ENCODE measurements at places on chromosomes 4 and X.

- DNase-seq, result no peak
These were observed 45.0 kb upstream of the UPRT start for GRCh38 chrX:75228854-75229253.

GRCh38 chrX:65203545-65203944 lies 227.3 kb upstream of the ZC4H2 start:
- no peak for DNase-seq

GRCh38 chrX:32985544-32985943 lies 225.8 kb downstream of the DMD start:
- no peak for DNase-seq

GRCh38 chr4:27463816-27464215 lies 603.2 kb downstream of the STIM2 start:
- no peak for DNase-seq

DNA sequence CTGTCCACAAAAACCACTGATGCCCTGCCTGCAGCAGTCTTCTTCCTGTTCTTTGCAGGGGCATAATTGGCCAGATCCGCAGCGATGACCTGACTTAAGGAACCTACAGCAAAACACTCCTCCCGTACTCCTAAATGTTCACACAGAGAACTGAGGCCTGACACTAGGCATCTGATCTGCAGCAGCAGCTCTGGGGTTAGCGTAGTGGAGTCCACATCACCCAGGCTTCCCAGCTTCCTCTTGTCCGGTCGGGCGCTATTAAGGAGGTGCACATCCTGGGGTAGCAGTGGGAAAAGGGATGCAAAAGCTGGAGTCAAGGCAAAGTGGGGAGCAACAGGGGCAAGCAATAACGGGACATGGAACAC lies 758 bp downstream of the SCFD2 start:
- peak; percentile 6 for DNase-seq

DNA sequence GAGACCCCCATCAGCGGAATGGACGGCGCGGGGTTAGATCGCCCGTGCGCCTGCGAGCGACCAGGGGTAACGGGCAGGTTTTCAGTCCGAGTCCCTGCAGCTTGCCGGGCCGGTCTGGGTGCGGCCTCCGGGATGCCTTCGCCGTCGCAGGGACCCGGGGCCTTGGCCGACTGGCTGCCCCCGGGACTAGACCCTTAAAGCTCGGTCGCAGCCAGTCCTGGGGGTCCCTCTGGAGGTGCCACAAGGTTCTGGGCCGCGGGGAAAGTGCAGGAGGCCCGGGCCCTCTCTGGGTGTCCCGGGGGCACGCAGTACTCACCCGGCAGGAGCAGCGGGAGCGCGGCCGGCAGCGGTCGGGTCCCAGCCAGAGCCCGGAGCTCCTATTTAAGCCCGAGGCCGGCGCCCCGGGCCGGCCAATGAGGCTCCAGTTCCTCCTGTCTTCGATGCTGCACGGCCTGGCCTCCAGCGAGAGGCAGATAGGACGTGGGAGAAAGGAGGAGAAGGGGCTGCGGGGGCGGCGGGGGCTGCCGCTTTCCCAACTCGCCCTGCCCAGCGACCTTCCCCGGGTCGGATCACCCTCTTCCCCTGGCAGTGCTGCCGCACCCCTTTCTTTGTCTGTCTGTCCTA lies at the start of gene SPON2:
SPON2 (minus strand) TSS at position 356 of the 624 bp plus-strand sequence.
- no peak for DNase-seq

DNA sequence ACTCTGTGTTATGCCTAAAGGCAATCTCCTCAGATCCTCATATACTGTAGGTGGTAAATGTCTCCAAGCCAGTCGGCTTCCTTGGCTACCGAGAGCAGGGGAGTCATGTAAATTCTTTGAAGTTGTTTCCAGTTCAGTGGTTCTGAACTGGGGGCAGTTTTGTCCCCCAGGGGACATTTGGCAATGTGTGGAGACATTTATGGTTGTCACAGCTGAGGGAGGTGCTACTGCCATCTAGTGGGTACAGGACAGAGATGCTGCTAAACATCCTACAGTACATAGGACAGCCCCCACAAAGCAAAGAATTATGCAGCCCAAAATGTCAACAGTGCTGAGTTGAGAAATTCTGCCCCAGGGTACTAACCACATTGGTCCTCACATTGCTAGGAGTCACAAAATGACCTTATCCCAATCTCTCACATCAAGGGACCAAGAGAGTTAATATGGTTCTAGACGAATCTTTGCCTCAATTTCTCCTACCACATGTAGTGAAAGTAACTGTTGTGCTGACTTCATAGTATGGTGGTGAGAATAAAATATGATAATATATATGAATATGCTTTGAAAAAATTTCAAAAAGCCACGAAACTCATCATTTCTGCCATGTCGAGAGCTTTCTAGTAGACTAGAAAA lies 104.4 kb upstream of the ARHGAP24 start:
- DNase-seq, result peak; percentile 6

GRCh38 chrX:150334981-150335380 lies 28.1 kb upstream of the MAMLD1 start:
- DNase-seq, result no peak

DNA sequence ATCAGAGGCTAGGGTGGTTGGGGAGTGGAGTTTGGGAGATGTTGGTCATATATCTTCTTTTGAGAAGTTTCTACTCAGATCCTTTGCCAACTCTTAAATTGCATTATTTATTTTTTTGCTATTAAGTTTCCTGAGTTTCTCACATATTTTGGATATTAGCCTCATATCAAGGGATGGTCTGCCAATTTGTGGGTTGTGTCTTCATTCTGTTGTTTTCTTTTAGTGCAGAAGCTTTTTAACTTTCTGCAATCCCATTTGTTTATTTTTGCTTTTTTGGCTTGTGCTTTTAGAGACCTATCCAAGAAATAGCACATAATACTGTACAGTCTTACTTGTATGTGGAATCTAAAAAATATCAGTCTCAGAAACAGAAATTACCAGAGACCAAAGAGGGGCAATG lies 509.2 kb upstream of the HS3ST1 start:
- DNase-seq, result no peak

DNA sequence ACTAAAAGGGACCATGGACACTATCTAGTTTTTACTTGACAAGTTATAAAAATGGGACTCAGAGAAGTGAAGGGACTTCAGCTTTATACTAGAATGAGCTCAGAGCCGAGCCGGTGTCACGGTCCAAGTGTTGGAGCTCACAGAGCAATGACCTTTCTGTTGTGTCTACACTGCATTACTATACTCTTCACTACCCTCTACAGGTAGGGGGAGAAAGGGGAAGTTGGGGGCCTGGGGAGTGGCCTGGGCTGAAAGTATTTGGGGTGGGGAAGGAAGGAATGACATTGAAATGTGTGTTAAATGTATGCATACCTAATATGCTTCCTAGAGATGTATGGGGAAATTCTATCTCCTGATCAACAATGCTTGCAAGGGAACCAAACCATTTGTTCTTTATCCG lies 48.8 kb upstream of the HHIP start:
- DNase-seq, result no peak

- no peak for DNase-seq
These were observed 24.4 kb downstream of the TXK start for GRCh38 chr4:48109413-48110263.

DNA sequence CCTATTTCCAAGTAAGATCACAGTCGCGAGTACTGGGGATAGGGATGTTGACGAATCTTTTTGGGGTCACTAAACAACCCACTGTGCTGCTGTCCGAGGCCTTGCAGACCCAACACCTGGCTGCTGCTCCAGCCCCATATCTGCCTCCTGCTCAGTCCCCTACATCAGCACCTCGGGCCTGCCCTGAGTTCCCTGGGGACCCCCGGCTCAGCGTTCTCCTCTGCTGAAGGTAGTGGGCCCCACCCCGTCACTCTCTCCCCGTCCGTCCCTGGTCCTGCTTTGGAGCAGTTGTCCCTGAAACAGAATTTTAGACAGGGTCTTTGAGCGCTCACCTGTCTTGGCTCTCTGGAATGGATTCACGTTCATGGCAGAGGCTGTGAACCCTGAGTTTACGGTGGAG lies 202.4 kb upstream of the PSAPL1 start:
- DNase-seq, result no peak

GRCh38 chr4:55549888-55550287 lies 3.2 kb upstream of the CLOCK start:
- DNase-seq, result no peak

- DNase-seq, result no peak
These were observed 2.3 kb downstream of the GBA3 start for GRCh38 chr4:22695029-22695428.

GRCh38 chr4:54085284-54085683 lies 14.7 kb upstream of the GSX2 start:
- DNase-seq, result no peak

GRCh38 chr4:172356016-172356415 lies 542.8 kb downstream of the GALNTL6 start:
- no peak for DNase-seq

DNA sequence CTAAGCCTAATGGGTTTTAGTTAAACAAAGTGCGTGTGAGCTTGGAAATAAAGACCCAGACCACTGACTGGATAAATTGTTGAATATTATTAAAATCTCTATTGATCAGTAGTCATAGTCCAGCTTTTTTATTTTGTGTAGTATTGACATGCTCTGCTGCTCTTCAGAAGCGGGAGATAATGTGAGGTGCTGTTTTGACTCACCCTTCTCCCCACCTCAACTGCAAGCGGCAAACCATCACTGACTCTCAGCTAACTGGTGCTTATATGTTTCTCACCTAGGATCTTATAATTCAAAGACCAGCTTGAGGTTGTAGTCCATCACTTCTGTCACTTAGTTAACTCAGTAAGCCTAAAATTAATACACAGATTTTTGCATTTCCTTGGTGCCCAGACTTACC lies 72.2 kb downstream of the COMMD8 start:
- no peak for DNase-seq

GRCh38 chr4:128322986-128323385 lies 35.4 kb upstream of the PGRMC2 start:
- DNase-seq, result no peak

- no peak for DNase-seq
These were observed 17.9 kb downstream of the STK26 start for GRCh38 chrX:132041015-132041414.

DNA sequence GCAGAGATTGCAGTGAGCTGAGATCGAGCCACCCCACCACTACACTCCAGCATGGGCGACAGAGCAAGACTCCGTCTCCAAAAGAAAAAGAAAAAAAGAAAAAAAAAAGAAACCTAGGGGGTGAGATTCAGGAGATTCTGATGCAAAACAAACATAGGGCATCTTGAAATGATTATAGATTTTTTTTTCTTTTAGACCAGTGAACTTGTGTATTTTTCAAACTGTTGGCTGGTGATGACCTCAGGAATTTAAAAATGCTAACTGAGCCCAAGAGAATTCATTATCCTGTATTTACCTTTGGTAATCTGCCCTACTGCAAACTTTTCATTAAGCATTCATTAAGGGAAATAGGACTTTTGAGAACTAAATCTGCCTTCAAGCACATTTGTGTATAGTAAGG lies 20.6 kb downstream of the ATP10D start:
- DNase-seq, result no peak

GRCh38 chr4:55765070-55765469 lies 54.5 kb upstream of the EXOC1L start:
- DNase-seq, result no peak

- peak; percentile 9 for DNase-seq
These were observed 25.9 kb downstream of the PKD2 start for GRCh38 chr4:88033309-88033708.

GRCh38 chr4:76581077-76581962 lies 146.3 kb downstream of the SHROOM3 start:
- no peak for DNase-seq

GRCh38 chrX:23742174-23742696 lies 841 bp downstream of the ACOT9 start:
- peak; percentile 14 for DNase-seq

- no peak for DNase-seq
These were observed 15.6 kb downstream of the PPP2R3B start for GRCh38 chrX:370963-371745.

DNA sequence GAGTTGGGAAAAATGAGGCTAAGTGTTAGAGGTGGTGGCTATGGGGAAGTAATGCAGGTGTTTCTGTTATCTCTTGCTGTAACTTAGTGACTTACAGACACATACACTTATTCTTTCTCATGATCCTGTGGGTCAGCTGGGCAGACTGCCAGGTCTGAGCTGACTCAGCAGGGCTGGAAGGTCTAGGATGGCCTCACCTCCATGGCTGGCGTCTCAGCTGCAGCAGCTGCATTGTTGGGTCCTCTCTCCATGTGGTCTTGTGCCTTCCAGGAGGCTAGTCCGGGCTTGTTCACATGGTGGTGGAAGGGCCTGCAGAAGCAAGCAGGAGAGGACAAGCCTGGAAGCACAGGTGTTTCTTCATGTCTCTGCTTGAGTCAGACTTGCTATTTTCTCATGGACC lies 172.7 kb downstream of the NHS start:
- no peak for DNase-seq

DNA sequence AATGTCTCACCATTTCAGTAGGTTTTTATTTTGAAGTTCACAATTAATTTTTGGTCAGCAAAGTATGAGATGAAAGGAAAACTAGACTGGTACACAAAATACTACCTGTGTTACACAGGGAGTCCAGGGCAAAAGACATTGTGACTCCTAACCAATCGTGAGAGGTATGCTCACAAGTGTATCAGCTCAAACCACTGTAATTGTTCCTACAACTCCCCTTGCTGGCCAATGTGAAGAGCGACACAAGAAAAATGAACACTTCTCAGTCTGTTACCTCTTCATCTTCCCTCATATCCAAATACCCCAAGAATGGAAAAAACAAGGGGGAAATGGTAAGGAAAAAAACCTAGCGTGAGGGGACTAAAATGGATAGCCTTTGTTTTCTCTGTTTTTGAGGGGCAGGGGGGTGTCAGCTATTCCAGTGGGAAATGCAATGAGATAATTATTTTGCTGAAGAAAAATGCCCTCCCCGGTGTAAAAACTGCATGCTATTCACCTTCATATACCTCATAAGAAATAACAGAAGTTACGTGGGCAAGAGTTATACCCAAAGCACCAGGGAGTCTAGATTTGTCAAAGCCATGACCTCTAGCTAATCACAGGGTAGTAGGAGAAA lies 30.6 kb upstream of the NSUN7 start:
- DNase-seq, result no peak

- DNase-seq, result no peak
These were observed 1024.1 kb downstream of the RPA4 start for GRCh38 chrX:97907791-97908190.

- DNase-seq, result no peak
These were observed 5.2 kb upstream of the BMP15 start for GRCh38 chrX:50905334-50905733.

DNA sequence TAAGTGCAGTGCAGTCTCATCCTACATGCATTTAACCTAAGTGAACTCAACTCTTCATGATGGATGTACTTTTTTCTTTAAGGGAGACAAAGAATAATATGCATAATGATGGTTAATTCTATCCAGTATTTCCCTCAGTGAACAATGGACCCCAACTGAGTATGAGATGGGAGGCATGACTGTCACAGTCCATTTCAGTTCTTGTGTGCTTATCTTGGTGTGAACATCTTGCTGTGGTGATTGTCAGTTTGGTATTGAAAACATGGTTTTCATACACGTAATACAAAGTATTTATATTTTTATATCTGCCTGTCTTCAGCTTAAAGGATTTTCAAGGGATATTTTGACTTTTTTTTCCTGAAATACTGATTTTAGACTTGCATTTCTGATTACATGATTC lies 72.0 kb upstream of the NDUFC1 start:
- DNase-seq, result no peak

- peak; percentile 55 for DNase-seq
These were observed 9.6 kb upstream of the CHRNA9 start for GRCh38 chr4:40325406-40326019.

GRCh38 chr4:16544251-16544721 lies 318.0 kb upstream of the TAPT1 start:
- DNase-seq, result no peak

Measured in activated naive CD8-positive, alpha-beta T cell treated with anti-CD3 and anti-CD28 coated beads for 36 hours (primary cell).